ENCODE measurements at places on chromosomes 5 and 9.

DNA sequence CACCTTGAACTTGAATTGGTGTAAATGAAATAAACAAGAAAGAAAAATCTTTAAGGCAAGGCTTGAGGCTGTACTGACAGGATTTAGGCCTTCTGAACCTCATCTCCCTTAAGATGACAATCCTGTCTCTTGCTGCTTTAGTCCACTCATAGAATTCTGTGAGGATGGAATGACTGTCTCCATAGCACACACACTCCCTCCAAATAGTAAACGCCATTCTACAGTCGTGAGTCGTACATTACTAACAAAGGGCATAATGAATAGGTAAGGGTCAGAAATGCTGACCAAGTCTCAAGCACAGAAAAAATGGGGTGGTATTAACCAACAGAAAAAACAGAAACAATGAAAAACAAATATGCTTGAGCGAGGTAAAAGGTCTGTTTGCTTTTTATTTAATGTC lies 71.8 kb upstream of the SIMC1 start:
- no peak for DNase-seq

GRCh38 chr9:84597131-84597530 lies 72.4 kb upstream of the NTRK2 start:
- no peak for DNase-seq

DNA sequence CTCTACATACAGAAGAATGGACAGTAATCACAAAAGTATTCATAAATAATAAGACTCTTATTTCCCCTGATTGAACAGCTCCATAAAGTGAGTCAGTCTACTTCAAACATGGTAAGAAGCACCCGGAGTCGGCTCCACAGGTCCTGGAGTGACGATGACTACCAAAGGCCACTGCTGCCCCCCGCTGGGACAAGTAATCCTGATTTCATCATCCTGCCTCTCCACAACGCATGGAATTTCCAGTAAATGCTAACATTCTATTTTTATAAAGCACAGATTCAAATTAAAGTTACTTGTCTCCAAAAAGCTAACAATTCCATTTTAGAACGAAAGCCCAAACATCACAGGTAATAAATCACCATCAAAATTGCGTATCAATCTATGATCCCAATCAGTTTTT lies 16.2 kb downstream of the ATPSCKMT start:
- DNase-seq = no peak

DNA sequence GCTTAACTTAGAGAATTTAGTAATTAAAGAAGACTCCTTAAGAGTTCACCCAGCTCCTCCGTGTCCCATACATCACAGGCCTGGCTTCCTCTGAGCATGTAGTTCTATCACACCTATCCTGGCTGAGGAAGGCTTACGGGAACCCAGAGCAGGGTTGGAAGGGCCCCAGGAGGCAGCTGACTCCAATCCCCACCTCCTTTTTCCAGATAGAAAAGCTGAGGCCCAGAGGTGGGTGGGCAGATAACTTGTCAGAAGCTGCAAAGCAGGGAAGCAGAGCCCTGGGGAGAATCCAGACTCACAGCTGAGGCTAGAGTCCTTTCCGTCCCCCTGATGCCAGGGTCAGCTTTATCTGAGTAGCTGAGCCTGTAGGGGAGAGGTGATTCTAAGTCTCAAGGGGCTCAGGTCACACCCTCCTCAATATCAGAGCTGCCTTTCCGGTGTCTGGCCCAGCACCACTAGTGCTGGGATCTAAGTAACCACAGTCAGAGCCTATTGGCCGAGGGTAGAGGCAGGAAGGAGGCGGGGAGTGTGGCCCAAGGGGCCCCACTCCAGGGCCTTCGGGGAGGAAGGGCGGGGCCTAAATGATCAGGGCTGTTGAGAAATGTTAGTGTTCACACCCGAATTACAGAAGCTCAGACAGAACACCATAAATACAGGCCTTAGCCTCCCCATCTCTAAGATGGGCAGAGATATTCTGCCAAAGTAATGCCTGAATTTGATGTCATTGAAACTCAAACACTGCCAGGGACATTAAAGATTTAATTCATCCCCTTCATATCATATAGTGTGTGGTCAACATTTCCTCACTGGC lies 9.9 kb downstream of the CCDC69 start:
- DNase-seq = peak; percentile 90

DNA sequence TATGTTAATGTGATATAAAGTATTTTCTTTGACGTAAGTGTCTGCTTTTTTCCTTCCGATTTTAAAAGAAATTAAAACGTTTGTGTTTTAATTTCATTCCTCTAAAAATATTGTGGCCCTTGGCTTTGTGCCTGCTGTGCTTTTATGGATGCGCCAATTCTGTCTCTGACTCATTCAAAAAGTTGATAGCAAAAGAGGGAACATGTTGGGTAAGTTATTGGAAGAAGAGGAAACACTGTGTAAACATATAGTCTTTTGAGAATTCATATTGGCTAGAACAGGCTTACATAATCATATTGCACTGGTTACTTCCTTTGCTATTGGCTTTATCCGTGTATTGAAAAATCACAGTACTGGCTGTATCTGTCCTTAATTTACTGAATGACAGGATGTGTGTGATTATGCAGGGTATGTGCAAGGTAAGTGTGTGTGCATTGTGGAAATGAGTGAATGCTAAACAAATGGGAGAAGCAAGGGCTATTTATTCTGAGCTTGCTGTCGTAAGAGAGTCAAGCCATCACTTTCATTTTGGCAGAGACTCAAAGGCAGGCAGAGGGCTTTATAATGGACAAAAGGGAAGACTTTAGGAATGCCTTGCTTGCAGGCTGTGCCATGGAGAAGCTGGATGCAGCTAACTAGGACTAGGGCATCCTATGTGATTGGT lies 67.8 kb downstream of the SGCD start:
- DNase-seq = no peak

DNA sequence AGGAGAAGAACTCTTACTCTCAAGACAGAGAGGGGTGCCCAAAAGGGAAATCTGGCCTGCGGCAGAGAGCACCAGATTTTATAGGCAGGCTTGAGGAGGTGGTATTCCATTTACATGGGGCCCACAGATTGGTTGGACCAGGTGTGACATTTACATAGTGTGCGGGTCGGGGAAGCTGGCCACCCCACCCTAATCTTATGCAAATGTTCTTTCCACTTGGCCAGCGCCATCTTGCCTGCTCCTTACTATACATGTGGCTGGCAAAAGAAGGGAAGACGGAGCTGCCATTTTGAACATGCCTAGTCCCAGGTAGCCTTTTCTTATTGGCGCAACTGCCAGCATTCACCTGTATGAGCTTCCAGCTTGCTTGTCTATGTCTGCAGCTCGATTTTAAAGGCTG lies 34.8 kb downstream of the PLEKHG4B start:
- no peak for DNase-seq

DNA sequence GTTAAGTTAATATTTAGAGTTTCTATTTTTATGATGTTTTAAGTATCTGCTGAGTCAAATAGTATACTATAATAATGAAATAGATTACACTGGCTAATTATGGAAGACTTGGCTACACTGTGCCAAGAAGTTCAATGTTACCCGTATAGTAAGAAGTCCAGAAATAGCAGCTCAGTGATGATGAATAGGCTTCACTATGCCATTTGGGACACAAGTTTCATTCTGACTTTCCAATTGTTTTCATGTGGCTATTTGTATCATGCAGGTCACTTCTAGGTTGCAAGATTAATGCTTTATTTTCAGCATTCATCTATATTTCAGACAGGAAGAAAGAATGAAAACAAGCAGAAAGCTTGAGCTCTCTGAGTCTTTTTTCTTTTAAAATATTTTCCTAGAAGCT lies 194.5 kb upstream of the RIOK2 start:
- DNase-seq = no peak

DNA sequence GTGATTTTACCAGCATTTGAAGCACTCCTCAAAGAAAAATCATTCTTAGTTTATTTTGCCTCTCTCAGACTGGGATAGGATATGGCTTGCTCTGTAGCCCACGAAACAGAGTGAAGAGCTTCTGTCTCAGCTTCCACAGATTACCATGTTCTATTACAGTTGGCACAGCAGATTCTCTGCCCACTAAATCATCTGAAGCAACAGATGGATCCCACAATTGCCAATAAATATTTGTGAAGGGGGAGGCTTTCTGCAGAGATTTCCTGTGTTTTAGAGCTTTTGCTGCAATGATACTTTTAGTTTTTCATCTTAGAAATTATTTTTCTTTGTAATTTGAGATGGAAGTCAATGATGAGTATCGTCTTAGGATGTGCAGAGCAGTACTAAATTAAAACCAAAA lies 12.3 kb upstream of the MAP3K1 start:
- no peak for DNase-seq

GRCh38 chr9:69894720-69895119 lies 74.1 kb downstream of the CFAP95 start:
- DNase-seq = no peak

DNA sequence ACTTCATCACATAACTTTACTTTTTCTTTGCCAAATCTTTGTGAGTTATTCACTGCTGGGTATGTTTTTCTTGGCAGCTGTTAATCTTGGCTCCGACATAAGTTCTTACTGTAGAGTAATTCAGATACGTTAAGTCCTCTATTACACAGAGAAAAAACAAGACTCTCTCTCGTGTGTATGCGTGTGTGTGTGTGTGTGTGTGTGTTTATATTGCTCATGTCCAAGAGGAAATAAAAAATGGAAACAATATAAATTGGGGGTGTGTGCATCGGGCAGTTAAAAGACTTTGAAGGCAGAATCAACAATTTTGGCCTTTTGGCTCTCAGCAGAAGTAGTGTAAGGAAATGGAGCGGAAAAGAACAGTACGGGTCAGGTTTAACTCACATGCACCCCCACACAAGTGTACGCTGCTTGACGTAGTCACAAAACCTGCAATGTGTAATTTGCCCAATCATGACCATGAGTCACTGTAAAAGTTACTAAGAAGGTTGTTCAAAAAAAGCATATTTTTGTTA lies 67.2 kb upstream of the IFNE start:
- DNase-seq = no peak

GRCh38 chr9:124019771-124020519 lies 8.4 kb downstream of the LHX2 start:
- DNase-seq = no peak

- no peak for DNase-seq
These were observed 82.2 kb downstream of the IPO11 start for GRCh38 chr5:62494772-62495171.

GRCh38 chr5:71884926-71885325 lies 165.9 kb downstream of the CARTPT start:
- no peak for DNase-seq

DNA sequence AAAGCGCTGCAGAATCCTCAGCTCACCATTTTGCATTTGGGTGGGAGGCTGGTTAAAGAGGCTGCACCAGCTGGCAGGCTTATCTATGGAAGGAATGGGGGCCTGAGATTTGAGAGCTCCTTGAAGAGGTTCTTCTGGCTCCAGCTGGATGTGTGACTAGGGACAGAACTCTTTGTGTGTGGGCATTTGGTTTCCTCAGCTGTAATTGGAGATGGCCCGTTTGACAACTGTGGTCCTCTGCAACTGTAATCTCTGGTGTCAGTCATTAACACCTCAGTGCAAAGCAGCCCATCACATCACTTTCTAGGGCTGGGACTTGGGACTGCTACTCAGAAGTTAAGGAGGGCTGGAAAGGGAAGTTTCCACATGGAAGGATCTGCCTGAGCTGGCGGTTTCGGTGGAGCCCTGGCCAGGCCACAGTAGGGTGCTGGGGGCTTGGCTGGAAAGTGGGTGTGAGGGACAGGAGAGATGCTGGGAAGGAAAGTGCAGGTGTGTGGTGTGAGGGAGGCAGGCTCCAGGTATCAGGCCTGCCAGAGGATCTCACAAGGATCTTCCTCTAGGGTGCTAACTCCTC lies 193.8 kb downstream of the GADD45G start:
- DNase-seq = no peak

GRCh38 chr9:16125629-16126028 lies 572.8 kb downstream of the CCDC171 start:
- no peak for DNase-seq

GRCh38 chr9:134688231-134688630 lies 46.6 kb downstream of the COL5A1 start:
- DNase-seq = no peak

DNA sequence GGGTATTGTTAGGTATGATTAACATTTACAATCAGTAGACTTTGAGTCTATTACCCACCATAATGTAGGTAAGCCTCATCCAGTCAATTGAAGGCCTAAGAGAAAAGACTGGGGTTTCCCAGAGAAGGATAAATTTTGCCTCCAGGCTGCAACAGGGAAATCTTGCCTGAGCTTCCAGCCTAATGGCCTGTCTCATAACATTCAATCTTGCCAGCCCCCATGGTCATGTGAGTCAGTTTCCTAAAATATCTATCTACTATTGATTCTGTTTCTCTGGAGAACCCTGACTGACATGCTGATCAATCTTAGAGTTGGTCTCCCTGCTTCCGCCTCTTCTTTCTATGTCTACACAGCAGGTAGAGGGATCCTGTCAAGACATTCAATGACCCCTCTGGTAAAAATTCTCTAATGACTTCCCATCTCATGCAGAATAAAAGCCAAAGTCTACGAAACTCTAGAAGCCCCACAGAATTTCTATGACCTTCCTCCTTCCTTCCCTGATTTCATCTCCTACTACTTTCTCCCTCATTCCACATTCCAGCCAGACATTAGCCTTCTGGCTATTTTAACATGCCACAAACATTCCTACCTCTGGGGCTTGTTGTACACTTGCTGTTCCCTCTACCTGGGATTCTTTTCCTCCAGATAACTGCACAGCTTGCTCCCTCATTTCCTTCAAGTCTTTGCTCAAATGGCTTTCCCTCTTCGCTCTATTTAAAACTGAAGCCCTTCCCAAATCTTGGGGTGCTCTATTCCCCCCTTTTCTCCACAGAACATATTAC lies 60.2 kb downstream of the FBXW11 start:
- DNase-seq = no peak

- no peak for DNase-seq
These were observed 35.6 kb upstream of the SEMA4D start for GRCh38 chr9:89533411-89534095.

DNA sequence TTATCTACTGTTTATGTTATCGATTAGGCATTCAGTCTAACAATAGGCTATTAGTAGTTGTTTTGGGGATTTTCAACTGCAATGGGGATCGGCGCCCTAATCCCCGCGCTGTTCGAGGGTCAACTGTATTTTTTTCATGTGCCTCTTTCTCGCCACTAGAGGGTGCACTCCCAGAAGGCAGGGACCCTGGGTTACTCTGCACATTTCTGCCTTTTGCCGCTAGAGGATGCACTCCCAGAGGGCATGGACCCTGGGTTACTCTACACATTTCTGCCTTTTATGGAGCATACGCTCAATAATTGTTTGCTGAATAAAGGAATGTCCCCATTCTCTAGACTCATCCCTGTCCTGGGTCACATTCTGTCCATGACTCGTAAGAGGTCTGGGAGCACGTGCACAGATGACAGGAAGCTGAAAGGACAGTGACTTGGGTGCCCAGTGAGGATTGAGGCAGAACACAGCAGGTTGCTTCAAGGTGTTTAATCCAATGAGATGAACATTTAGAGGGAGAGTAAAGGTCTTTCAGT lies 27.9 kb upstream of the RECK start:
- no peak for DNase-seq

Measured in vagina (tissue), 2 donors.